ENCODE measurements at places on chromosomes 6 and 20.

- no peak for DNase-seq
Observed at GRCh38 chr6:114195027-114195365, 147.8 kb downstream of the HS3ST5 start.

DNA sequence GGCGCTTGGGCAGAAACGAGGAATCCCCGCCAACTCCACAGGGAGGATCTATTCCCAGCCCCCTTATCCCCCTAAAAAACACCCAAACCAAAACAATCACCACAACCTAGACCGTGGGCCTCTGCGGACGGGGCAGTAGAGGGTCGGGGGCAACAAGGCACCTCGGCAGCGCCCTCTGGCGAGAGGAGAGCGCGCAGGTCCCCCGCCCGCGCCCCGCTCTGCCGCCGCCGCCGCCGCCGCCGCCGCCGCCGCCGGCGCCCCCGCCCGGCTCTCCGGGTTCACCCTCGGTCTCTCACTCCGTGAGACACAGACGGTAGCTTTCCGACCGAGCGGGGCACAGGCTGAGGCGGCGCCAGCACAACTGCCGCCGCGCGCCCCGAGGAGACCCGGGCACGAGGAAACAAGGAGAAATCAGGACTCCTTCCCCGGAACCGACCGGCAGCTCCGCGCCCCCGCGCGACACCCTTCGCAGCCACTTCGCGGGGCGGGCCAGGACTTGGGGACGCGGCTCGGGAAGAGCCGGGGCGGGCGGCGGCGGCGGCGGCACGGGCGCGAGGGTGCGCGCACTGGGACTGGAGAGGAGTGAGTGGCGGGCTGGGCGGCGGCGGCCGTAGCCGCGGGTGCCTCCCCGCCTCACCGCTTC lies at the start of gene SLC35F1:
TSS of gene SLC35F1 (plus strand) at position 307 of the 643 bp plus-strand sequence.
- peak; percentile 45 for DNase-seq

- peak; percentile 17 for DNase-seq
Observed at GRCh38 chr6:16236631-16237199, 1.7 kb upstream of the GMPR start.

GRCh38 chr6:56104591-56104990 lies 142.8 kb downstream of the COL21A1 start:
- DNase-seq = no peak

DNA sequence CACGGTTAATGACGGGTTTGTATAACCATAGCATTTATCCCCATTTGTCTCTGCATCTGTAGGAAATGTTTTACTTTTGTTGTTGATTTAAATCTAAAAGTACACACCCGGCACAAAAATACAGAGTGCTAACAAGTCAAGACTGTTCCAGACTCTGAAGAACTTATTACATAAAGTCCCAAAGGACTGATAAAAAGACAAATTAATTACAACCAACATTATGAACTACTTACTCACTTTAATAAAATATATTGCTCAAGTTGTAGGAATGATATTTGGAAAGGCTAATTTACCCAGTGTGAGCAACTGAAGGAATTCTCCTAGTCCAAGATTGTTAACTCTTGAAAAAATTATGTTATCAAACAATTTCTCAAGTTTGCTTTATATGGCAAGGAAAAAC lies 115.6 kb downstream of the KIF13A start:
- DNase-seq = no peak

- DNase-seq = no peak
Observed at GRCh38 chr20:1210501-1210900, 7.2 kb downstream of the C20orf202 start.

DNA sequence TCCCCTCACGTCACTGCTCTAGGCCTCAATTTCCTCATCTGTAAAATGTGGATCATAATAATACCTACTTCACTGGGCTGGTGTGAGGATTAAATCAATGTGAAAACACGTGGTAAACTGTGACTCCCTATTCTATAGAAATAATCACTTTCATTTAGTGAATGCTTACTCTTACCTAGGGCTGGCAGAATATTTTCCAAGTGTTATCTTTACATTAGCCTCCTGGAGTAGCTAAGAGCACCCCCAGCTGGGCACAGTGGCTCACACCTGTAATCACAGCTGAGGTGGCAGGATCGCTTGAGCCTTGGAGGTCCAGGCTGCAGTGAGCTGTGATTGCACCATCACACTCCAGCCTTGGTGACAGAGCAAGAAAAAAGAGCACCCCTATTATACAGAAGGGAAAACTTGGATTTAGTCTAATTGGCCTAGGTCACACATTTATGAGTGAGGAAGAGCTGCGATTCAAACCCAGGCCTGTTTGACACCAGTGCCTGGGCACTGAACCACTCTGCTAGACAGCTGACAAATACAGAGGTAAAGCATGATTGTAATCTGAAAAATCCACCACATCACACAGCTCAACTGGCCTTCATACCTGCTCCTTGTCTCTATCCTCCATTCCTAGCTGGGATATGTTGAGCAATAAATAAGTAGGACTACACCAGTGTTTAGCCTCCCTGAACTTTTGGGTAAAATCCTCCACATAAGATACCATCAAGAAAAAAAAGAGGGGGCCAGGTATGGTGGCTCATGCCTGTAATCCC lies 1.4 kb upstream of the SNTA1 start:
- no peak for DNase-seq

DNA sequence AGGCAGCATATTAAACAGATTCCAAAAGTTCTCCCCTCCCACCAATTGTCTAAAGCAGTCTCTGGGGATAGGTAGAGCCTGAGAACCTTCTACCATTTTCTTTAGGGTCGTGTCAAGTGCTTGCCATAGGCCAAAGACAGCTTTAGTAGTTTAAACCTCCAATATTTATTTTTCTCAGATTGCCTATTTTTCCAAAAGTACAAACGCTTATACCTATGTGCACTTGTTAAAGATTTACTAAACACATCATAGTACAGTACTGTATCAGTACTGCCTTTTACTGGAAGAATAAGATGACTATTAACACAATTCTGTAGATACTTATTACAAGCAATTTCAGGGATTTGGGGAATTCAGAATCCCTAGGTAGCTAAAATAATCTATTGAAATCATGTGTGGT lies 29.4 kb downstream of the AKIRIN2 start:
- no peak for DNase-seq

DNA sequence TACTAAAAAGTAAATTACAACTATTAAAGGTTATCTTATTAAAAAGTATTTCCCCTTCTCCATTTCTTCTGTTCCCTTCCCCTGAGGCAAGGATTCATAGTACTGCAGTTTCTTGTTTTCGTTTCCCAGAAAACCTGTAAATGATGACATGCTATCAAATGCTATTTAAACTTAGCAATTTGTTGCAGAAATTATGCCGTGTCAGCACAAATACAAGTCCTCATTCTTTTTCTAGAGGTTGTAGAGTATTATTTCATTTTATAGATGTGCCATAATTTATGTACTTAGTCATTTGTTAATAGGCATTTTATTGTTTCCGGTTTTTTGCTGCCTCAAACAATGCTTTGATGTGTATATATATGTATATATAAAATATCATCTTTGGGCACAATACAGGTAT lies 268.4 kb downstream of the PLCB1 start:
- DNase-seq = no peak

GRCh38 chr20:36856195-36856594 lies 19.7 kb upstream of the TLDC2 start:
- DNase-seq = no peak

GRCh38 chr6:131367206-131367873 lies 205.7 kb upstream of the ARG1 start:
- no peak for DNase-seq

DNA sequence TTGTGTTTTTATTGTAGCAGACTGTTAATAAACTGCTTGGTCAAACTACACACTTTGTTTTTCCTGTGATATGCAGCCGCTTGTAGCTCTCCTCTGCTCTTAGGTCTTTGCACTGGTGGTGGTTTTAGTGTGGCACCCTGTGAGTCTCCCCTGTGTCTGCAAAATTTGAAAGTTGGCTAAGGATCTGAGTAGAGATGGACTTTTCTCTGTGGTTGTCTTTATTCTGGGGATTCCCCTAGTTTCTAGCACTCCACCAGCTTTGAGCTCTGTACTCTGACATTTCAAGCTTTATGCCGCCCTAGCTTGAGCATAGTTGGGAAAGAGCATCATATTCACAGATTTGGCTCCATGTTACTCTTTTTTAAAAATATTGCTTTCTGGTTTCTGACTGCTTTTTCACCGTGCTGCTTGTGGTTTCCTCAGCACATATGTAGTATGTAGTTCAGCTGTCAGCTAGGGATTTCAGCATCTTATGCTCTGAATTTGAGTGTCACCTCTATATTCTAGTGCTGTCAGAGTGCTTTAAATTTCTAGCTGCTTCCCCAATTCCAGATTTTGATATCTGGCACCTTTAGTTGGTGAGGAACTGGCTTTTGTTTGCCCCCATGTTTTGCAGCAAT lies 25.4 kb downstream of the CDYL start:
- DNase-seq = no peak

- no peak for DNase-seq
Observed at GRCh38 chr6:75299801-75300530, 15.4 kb upstream of the TMEM30A start.

- no peak for DNase-seq
Observed at GRCh38 chr20:57934913-57935312, 225.1 kb upstream of the PMEPA1 start.

DNA sequence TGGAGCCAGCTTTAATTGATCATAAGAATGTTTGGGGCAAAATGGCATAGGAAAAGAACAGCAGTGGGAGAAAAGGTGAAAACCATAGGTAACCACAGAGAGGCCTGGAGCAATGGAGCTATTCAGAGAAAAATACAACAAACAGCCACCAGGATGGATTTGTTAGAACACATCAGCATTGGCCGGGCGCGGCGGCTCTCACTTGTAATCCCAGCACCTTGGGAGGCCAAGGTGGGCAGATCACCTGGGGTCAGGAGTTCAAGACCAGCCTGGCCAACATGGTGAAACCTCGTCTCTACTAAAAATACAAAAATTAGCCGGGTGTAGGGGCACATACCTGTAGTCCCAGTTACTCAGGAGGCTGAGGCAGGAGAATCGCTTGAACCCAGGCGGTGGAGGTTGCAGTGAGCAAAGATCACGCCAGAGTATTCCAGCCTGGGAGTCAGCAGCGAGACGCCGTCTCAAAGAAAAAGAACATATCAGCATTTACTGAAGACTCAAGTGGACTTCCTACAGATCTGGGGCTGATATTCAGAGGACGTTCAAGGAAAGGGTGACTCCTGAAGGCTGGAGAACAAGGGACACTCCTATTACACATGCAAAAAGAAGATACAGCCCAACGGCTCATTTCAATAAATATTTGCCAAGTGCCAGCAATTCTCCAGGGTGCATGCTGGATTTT lies 20.2 kb downstream of the SNHG17 start:
- no peak for DNase-seq

- DNase-seq = no peak
Observed at GRCh38 chr6:163417595-163417994, 3.1 kb downstream of the QKI start.

GRCh38 chr6:163753430-163753829 lies 338.9 kb downstream of the QKI start:
- DNase-seq = no peak

DNA sequence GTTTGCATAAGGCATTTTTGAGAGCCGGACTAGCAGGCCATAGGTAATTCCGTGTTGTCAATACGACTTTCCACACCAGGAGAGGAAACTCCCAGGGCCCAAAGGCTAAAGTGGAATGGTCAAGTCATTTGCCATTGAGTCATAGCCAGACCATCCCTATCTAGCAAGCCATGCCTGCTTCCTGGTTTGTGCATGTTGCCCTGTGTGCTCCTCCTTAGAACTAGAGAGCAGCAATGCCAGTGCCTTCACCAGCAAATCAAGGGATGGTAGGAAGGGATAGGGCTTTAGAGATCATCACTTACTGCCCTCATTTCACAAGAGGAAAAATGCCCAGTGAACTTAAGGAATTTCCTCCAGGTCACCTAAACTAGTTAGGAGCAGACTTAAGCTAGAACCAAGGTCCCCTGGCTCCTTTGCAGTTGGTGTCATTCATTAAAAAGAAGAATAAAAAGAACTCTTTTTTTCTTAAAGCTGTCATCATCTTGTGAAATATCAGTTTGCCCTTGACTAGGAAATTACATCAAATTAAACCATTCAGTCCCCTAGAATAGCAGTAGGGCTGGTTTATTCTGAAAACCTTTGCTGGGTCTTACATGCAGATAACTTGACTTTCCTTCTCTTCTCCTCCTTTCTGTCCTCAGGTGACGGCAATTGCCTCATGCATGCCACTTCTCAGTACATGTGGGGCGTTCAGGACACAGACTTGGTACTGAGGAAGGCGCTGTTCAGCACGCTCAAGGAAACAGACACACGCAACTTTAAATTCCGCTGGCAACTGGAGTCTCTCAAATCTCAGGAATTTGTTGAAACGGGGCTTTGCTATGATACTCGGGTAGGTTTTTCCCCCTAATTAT lies 7.4 kb downstream of the TNFAIP3 start:
- DNase-seq = no peak

DNA sequence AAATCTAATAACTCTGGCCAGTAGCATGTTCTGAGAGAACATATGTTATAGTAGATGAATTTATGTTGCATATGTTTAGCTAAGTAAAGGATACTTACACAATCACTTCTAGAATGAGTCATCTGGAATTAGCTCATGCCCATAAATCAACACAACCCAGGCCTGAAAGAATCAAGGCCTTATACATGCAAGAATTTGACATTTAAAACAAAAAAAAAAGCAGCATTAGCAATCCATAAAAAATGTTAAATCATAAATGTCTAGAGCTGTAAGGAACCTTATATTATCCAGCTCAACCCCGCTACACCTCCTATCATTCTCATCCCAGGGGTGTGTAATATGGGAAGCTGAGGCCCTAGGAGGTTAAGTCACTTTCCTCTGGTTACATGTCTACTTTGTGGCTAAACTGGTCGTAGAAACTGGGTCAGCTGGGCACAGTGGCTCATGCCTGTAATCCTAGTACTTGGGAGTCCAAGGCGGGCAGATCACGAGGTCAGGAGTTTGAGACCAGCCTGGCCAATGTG lies 105.2 kb upstream of the CARMIL1 start:
- no peak for DNase-seq

- DNase-seq = no peak
Observed at GRCh38 chr6:18121580-18122127, 823 bp downstream of the NHLRC1 start.

DNA sequence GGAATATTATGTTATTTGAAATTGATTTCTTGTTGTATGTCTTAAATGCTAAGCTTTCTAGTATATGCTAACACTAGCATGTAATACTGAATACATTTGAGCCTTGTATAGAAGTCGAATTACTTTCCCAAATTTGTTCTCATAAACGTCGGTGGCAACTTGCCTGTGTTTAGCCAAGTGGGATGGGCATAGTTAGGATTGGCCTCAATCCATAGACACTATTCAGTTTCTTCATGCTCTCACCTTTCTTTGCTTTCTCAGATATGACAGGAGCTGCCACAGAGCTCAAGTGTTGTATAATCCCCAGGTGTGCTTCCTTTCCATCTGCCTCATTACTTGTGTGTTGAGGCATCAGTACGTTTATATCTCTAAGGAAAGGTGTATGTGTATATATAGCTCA lies 19.3 kb downstream of the ZNF334 start:
- no peak for DNase-seq

- DNase-seq = no peak
Observed at GRCh38 chr6:110399219-110400071, 15.9 kb downstream of the DDO start.

GRCh38 chr20:2311329-2311728 lies 15.5 kb downstream of the TGM3 start:
- no peak for DNase-seq

- DNase-seq = no peak
Observed at GRCh38 chr6:109370792-109371191, 11.5 kb downstream of the CD164 start.
